Caudate nucleus (tissue), 63 donors: ENCODE measurements at places on chromosomes 3 and 15.

- no peak for DNase-seq
These were observed 88.1 kb downstream of the MBNL1 start for GRCh38 chr3:152356870-152357276.

GRCh38 chr3:47342151-47342550 is 38.7 kb upstream of the PTPN23 start:
- no peak for DNase-seq

GRCh38 chr3:24060055-24060454 is 115.0 kb downstream of the NR1D2 start:
- no peak for DNase-seq

DNA sequence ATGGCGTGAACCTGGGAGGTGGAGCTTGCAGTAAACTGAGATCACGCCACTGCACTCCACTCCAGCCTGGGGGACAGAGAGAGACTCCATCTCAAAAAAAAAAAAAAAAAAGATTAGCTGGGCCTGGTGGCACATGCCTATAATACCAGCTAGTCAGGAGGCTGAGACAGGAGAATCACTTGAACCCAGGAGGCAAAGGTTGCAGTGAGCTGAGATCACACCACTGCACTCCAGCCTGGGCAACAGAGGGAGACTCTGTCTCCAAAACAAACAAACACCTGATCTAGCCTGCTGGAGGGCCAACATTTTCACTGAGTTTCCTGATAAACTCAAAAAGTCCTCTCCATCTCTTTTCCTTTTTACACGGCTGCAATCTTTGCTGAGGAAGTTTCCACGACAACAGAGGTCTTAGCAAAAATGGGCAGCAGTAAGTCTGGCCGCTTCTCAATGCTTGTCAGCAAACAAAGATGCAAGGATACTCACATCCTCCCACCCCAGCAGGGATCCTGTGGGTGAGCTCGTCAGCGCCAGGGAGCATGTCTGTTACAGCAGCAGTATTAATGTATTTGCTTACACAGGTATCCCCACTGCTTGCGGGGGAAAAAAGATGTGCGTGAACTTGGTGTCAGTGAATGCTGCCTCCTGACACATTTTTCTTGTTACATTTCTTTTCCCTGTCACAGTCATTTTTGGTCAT is 21.0 kb upstream of the CCDC174 start:
- no peak for DNase-seq

DNA sequence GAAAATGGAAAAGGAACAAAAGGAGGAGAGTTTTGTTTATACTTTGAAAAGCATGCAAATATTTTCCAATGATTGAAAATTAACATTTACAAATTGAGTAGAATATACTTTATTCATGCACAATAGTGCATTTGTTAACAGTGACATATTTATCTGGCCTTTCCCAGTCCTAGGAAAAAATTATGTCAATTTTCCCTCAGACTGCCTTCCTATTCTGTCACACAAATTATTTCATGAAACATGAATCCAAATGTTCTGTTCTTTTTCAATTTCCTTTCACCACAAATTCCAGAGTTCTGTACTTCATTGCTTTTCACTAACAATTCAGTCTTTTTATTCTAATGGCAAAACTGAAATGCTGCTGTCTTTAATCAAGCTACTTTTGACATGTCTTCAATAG is 945.1 kb downstream of the ROBO1 start:
- no peak for DNase-seq

DNA sequence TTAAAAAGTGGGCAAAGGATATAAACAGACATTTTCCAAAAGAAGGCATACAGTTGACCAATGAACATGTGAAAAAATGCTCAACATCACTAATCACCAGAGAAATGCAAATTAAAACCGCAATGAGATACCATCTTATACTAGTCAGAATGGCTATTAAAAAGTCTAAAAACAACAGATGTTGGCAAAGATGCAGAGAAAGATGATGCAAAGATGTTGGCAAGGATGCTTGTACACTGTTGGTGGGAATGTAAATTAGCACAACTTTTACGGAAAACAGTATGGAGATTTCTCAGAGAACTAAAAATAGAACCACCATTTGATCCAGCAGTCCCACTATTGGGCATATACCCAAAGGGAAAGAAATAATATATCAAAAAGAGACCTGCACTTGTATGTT is 53.5 kb downstream of the TLNRD1 start:
- DNase-seq, result no peak

- DNase-seq, result no peak
These were observed 75.0 kb upstream of the RNU6-1 start for GRCh38 chr15:67914537-67915460.

- DNase-seq, result no peak
These were observed 312.4 kb upstream of the RORA start for GRCh38 chr15:61541516-61541915.
